Hematopoietic multipotent progenitor cell treated with erythropoietin and hydrocortisone succinate and interleukin-3 and kit ligand, for 6 days (in vitro differentiated cells): ENCODE measurements at places on chromosomes 11 and 22.

DNA sequence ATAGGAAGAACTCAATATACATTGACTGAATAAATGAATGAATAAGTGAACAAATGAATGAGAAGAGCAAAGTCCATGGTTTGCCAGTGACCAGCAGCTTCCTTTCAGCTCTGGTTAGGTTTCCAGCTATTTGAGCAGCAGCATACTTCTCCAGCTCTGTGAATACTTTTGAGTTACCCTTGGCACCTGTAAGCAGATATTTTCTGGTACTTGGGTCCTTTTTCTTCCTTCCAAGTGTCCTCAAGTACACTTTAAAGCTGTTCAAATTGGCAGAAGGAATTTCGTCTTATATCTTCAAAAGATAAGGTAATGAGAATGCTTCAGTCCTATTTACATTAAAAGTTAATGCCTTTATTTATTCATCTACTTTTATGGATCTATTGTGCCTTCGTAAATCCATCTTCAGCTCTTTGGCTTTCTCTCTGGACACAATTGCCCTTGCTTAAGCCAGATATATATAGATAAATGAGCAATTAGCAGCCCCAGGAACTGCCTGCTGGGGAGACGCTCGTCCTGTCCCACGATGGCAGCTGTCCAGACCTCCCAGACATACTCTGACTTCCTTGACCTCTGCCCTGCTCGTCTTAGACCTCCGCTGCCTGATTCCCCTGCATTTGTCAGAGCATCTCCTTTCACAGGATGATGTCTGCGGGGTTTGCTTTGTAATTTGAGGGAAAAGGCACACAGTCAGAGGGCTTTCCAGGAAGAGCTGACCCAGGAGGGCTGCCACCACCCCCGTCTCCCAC is 926.3 kb downstream of the OPCML start:
- no peak for DNase-seq

DNA sequence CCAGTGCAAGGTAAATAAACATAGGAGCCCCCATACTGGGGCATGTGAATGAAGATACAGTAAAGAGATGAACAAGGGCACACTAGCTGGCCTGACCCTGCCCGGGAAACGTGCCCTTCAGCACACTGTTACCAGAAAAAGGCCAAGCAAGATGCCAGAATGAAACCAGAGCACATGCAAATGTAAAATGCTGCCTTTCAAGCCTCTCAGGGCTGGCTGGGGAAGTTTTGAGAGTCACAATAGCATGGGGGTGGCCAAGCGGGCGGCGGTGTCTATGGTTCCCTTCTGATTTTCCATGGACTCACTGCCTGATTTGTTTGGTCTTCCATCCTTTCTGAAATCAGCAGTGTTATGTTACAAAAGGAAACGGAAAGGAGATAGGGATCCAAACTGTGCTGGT is 18.9 kb upstream of the SUSD2 start:
- no peak for DNase-seq

- DNase-seq = no peak
Measured at GRCh38 chr22:30370641-30371230, 13.9 kb downstream of the CCDC157 start.

DNA sequence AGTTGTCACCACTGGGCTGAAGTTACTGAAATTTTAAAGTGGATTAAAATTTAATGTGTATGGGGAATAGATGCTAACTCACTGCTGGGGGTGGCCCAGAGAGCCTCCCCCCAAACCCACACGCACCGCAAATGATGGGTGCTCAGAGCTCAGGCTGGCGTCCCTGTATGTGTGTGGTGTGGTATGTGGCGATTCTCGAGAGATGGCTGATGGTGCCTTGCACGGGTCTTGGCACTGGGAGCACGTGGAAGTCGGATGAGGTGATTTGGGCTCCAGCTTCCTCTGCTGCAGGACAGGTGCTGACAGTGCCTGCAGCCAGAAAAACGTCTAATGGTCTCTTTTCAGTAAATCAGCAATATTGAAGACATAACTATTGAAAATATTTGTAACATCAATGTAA is 1473.3 kb downstream of the TBC1D22A start:
- DNase-seq = no peak

GRCh38 chr11:83097429-83098075 is 25.9 kb upstream of the RAB30 start:
- DNase-seq = no peak

DNA sequence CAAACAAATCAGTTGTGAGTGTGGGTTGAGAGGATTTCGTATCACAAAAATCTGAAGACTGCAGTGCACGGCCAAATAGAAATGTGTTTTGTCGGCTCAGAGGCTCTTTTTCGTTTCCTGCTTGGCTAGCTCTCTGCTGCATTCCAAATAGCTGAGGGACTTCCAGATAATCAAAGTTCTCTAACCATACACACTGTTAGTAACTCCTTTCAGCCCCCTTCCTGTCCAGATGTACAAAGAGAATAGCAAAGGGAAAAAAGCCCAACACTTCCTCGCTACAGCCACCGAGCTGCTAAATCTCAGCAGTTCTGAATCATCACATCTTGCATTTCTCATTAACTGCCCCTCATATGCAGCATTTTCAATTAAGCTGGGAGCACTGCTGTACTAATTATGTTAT is 203.1 kb downstream of the TENM4 start:
- DNase-seq = no peak

- DNase-seq = peak; percentile 92
Measured at GRCh38 chr11:102495161-102496042, 35.1 kb downstream of the MMP7 start.

GRCh38 chr11:2383852-2384804 is 7.0 kb downstream of the CD81 start:
- DNase-seq = peak; percentile 46

DNA sequence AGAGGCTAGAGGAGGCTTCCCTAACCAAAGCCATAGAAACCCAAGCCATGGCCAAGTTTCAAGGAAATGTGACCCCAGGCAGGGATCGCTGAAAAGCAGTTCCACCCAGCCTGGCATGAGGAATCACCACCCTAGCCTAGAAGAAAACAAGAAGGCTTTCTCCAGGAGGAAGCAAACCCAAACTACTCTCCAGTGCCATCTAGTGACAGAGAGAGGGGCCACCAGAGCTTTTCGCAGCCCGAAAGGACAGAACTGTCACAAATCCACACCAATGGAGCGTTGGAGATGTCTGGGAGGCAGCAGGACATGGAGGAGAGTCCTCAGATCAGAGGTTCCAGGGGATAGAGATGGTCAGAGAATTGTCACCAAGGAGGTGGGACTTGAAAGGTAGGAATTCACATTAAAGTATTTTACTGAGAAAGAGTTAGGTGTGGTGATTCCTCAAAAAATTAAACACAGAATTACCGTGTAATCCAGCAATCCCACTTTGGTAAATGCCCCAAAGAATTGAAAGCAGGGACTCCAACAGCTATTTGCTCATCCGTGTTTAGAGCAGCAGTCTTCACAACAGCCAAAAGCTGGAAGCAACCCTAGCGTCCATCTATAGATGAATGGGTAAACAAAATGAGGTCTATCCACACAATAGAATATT is 67.3 kb upstream of the NUP50 start:
- DNase-seq = peak; percentile 75

DNA sequence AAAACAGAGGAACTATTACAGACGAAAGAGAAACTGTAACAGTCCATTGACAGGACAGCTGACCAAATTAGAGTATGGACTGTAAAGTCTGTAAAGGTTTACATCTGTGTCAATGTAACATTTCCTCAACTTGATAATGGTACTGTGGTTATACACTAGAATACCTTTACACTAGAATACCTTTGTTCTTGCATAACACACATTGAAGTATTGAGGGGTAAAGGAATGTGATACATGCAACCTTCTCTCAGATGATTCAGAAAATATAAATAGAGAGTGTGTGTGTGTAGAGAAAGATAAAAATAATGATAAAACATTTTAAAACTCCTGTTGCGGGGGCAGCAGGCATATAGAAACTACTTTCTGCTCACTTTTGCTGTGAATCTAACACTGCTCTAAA is 5.6 kb upstream of the EEF1G start:
- no peak for DNase-seq

DNA sequence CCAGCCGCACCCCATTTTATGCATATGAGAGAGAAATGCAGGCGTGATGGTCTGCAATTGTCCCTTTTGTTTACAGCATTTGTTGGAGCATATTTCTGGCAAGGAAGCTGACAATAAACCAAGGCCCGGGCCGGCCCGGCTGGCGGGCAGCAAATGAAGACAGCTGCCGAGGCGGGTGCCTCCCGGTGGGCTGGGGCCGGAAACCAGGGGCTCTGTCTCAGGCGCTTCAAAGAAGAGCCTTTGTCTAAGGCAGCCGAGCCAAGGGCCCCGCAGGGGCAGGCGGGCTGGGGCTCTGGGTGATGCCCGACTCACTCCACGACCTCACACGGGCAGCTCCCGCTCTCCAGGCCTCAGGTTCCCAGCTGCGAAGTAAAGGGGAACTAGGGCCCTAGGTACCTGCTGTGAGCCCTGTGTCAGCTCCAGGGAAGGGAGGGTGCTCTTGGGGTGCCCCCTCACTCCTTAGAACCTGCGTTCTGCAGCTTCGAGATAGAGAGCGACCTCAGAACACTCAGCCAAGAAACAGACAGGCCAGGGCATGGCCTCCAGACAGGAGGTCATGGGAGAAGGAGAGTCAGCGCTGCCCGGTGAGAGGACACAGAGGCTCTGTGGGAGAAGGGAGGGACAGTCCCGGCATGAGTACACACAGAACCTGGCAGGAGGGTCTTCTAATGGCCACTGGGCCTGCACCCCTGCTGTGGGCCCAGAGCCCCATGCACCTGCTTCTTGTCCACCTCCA is 2.4 kb downstream of the LINC01488 start:
- no peak for DNase-seq

- DNase-seq = no peak
Measured at GRCh38 chr11:75246006-75246670, 5.6 kb downstream of the TPBGL start.

DNA sequence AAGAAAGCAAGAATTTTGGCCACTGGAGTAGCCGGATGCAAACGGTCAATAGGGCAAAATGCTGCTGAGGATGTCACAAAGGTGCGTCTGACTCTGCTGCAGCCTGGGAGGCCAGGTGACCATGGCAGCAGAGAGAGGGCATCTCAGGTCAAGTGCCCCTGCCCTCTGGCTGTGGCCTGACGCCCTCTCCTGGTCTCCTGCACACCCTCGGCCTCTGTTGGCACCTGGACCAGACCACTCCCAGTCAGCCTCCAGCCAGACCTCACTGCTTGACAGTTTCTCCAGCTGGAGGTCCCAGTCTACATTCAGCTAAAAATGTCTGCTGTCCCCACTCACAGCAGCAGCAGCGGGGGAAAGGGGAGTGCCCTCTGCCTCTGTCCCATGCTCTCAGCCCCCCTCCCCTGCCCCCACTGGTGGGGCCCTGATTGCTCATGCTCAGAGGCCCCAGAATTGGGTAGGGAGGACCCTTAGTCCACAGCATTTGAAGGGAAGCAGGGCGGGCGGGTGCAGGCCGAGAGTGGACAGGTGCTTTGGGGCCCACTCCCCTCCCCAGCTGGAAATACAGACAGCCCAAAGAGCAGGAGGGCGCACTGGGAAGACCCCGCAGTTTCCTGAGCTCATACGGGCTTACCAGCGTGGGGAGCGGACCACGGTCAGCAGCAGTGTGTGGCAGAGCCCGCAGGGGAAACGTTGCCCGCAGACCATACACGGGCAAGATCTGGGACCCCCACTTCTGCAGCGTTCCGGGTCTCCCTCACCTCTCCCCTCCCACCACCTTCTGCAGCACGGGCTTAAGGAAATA is 1.6 kb upstream of the BRSK2 start:
- DNase-seq = peak; percentile 11

- no peak for DNase-seq
Measured at GRCh38 chr11:91850021-91850420, 374.6 kb upstream of the FAT3 start.

GRCh38 chr11:126819194-126819593 is 181.4 kb downstream of the KIRREL3 start:
- DNase-seq = no peak

GRCh38 chr22:36454916-36455570 is 26.4 kb downstream of the TXN2 start:
- DNase-seq = peak; percentile 98

GRCh38 chr11:67240576-67241389 is 25.5 kb upstream of the GRK2 start:
- peak; percentile 85 for DNase-seq
